ENCODE measurements at places on chromosomes 16 and 17.

DNA sequence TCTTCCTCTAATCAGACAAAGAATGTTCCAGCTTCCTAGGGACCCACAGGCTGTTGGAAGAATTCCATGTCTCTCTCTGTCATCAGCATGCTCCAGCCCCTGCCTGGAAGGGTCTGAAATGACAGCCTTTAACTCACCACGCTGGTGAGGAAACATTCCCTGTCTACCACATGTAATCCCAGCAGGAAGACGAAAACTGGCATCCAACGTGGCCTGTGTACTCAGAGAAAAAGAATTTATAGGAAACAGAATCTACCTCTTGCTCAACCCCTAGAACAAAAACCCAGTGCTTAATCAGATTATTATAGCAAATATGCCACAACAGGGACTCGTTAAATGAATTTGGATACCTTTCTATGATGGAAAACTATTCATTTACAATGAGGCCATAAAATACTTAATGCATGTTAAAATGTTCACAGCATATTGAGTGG, 147.3 kb upstream of the FOXF1 start:
- no peak for DNase-seq

GRCh38 chr16:1765826-1766225, 5.5 kb downstream of the NME3 start:
- DNase-seq = no peak

- DNase-seq = no peak
Observed at GRCh38 chr17:40309949-40310510, 1.1 kb downstream of the RARA start.

GRCh38 chr16:89280546-89281188, 63.2 kb downstream of the ZNF778 start:
- DNase-seq = no peak

GRCh38 chr17:33854596-33854995, 400.5 kb upstream of the CCL2 start:
- DNase-seq = no peak

DNA sequence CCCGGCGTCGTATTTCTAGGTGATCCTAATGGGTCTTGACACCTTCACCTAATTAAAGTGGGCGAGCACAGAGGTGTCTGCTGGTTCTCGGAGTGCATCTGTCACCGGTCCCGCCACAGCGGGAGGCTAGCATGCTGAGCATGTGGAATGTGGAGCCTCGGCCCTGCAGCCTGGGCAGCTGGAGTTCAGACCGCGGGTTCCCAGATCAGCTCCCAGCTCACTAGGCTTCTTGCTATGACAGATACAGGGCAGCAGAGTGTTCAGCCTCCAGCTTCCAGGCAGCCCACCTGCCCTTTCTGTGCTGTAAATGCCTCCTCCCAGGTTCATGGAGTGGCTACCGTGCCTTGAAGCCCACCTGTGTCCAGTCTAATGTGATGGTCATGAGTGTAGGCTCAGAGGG, 166.7 kb downstream of the CPPED1 start:
- no peak for DNase-seq

DNA sequence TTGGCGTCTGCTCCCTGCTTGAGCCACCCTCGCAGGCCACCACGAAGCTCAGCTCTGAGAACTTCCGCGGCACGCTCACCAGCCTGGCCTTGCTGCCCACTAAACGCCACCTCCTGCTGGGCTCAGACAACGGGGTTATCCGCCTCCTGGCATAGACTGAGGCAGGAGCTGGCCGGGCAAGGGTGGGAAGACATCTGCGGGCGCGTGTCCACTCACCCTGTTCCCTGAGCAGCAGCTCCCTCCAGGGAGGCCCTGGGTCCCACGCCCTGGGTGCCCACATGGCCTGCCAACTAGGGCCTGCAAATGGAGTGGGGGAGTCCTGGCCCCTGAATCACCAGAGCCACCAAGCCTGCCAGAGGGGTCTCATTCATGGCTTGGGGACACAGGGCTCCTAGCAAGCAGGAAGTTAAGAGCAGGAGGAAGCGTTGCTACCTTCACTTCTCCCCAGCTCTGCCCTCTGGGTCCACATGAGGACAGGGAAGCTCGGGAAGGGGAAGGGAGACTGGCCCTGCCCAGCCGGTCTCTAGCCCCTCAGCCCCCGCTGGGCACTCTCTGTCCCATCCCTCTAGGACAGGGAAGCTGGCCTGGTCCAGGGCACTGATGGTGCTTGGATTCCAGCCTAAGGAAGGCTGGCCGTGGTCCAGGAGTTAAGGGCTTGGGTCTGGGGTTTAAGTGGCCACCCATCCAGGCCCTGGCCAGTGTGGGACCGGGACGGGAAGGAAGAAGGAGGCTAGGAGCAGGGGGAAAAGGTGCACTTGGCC, 5.0 kb upstream of the SERPINF2 start:
- DNase-seq = no peak

Data from stimulated activated CD4-positive, alpha-beta T cell treated with anti-CD3 and anti-CD28 coated beads, Interleukin-1b, Interleukin-23, amount 100 ng/mL, for 1 hour (primary cell).